NCI-H1092 (cell line): ENCODE measurements at places on chromosomes 2 and 18.

DNA sequence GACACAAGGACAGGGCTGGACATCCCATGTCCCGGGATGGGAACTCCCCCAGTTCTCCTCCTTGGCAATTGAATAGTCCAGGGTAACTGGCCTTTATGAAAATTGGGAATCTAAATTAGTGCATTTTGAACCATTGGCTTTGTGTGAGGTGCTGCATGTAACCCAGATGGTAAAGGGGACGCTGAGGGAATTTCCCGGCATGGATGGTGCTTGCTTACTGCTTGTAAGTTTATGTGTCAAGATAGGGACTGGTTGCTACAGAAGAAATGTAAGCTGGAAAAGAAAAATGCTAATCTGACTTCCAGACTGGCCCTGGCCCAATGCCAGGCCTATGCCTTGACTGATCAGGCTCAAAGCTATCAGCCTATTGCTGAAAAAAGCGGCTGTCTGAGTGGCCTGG is 1096.7 kb upstream of the DDX18 start:
- no peak for DNase-seq

- DNase-seq: no peak
Measured at GRCh38 chr2:208062961-208063360, 37.6 kb upstream of the PLEKHM3 start.

DNA sequence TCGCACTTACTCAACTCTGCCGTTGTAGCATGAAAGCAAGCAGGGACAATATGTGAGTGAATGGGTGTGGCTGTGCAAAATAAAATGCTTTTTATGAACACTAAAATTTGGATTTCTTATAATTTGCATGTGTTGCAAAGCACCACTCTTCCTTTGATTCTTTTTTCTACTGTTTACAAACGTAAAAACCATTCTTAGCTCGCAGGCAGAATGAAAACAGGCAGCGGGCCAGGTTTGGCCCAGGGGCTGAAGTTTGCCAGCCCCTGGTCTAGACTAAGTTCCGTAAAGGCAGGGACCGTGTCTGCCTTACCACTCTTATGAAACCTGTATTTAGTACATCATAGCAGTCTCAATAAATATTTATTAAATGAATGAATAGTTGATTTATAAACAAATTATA is 83.7 kb upstream of the SPATS2L start:
- DNase-seq: no peak

GRCh38 chr2:201786471-201786870 is 5.7 kb upstream of the ALS2 start:
- no peak for DNase-seq
